ENCODE measurements at places on chromosomes 12 and 14.

DNA sequence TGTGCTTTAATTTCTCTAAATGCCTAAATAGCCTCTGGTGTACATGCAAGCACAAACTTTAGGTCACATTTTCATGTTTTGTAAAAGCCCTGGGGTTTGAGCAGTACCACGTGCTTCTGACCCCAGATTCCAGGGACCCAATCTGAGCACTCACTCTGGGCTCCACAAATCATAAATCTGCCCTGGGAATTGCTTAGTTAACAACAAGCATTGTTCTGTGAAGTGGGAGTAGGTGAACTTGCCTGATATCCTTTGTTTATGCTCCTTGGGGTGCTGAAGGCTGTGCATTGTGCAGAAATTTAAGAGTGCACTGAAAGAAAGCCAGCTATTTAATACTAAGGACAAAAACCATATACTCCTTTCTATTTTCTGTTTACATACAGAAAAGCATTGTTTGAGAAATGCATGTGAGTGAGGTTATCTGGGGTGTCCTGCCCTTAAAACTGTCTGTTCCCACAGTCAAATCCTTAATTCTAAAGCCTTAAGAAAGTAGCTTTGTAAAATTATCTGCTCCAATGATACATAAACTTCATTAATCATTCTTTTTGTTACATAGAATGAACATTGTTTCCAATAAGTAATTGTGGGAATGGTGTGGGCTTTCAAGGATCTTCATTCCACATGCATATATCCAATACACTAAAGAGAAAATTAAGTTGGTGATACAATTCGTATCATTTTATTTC lies 258.6 kb upstream of the NPAS3 start:
- DNase-seq = no peak

DNA sequence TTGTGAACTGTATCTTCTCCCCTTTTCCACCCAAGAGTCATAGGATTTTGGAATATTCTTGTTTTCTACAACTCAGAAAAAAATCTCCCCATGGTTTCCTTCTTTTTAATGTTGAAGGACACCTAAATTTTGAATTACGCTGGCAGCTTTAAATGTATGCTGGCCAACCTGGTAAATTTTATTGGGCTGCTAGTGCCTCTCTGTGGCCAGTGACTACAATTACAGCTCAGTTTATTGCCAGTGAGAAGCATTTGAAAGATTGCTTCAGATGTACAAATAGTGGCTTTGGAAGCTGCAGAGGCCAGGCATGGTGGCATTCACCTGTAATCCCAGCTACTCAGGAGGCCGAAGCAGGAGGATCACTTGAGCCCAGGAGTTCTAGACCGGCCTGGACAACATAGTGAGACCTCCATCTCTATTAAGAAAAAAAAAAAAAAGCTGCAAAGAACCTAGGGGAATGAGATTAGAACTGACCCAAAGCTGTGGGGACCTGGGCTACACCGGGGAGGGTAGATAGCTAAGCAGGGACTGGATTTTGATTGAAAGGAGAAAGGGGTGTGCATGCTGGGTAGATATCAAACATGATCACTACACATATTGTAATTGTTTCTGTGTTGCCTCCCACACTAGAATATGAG lies 7.6 kb upstream of the RAB21 start:
- peak; percentile 57 for DNase-seq

DNA sequence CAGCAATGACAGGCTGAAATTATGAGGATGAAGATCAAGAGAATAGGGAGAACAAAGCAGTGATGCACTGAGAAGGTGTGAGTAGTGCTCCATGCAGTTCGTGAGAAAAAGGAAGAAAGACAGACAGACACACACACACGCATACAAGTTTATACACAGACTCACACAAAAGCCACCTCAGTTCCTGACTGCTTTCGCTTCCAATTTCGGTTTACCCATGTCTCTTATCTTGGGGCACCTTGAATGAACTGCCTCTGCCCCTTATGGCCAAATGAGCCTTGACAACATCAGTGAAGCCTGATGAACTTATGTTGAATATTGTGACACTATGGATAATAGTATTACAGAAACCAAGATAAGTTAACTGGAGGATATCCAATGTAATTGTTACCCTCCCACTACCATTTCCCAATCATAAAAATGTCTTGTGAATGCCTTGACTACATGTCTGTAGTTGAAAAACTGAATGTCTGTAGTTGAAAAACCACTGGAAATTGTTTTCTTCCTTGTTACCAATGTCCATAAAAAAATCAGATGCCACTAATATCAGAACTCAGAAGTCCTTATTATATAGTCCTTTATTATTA lies 380.4 kb upstream of the DDHD1 start:
- no peak for DNase-seq

DNA sequence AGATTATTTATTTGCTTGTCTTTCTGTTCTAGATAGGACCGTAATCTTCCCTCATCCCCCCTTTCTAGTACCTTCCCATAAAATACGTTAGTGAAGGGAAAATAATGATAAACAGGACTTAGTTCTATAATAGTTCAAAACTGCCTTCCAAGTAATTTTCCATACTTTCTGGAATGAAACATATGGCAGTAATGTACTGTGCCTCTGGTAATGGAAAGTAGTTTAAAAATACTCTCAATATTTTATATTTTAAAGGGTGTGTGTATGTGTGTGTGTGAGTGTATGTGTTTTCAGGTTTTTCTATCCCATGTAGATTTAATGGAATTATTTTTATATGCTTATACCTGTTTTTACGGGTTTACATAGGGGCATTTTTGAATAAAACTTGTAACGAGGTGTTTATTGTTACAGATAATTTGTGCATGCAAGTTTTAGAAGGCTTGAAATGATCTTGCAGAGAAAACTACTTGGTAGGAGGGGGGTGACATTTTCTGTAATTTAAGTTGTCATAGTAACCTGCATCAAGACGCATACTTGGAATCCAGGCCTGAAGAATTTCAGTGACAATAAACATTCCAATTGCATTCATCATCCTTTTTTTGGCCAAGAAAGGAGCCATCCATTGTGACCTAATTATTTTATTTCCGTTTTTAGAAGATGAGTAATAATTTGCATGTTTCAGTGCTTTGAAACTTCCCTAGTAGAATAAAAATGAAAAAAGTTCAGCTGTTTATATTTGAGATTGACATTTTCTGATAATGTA lies 38.9 kb downstream of the RASSF8 start:
- DNase-seq = no peak

- peak; percentile 83 for DNase-seq
Observed at GRCh38 chr14:50064993-50065392, 51.4 kb downstream of the VCPKMT start.

DNA sequence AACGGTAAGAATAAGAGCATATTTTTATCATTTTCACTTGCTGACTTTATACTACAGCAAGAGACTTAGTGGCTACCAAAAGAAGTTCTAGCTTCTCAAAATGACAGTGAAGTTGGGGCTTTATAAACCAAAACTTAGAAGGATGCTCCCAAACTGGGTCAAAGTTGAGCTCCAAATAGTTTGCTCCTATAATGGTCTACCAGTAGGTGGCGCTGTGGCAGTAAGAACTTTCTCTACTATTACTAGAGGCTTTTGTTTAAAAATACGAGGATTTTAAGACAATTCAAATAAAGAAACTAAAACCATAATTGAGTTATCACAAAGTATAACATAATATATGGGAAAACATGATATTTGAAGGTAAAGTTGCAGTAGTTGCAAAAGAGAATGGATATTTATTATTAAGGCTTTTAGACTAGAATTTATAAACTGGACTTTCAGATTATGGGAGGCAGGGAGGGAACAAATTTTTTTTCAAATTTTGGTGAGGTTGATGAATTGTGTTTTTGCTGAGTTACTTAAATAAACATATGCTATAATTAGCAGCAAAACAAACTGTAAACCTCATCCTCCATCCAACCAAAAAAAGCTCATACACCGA lies 75.0 kb downstream of the TGFB3 start:
- peak; percentile 56 for DNase-seq

DNA sequence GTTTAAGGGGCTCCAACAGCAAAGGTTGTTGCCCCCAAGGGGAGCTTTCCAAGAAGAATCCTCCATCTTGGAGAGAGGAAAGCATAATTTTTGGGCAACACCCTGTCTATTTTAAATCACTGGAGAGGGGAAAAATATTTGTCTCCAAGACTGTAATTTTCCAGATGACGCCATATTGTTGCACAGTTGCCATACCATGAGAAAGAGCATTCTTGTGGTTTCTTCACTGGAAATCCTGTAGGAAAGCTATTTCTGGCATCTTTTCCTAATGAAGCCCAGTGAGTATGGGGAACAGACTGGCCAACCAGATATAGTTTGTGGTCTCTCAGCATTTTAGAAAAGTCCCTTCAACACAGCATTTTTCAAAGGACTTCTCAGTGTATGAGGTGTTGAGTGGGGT lies 88.1 kb upstream of the MANSC4 start:
- no peak for DNase-seq

GRCh38 chr14:101731187-101732080 lies 30.1 kb upstream of the PPP2R5C start:
- DNase-seq = peak; percentile 43

- no peak for DNase-seq
Observed at GRCh38 chr12:51994959-51995358, 11.8 kb upstream of the TAMALIN start.

DNA sequence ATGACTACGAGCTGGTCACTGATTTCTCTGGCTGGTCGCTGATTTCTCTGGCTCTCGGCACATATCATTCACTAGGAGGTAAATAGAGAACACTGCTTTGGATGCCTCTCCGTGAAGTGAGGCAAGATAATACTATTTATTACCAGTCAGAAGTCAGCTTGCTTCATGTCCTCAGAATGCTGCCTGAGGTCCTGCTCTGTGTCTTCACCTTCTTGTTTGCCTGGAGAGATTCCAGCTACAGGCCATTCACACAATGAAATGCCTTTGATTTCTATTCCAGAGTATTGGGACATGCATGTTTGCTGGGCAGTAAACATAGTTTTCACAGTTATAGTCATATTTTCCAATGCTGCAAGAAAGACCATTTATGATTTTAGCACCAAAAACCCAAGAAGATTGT lies 106.7 kb downstream of the AEBP2 start:
- DNase-seq = no peak

GRCh38 chr12:106048676-106049075 lies 90.1 kb downstream of the NUAK1 start:
- DNase-seq = no peak

DNA sequence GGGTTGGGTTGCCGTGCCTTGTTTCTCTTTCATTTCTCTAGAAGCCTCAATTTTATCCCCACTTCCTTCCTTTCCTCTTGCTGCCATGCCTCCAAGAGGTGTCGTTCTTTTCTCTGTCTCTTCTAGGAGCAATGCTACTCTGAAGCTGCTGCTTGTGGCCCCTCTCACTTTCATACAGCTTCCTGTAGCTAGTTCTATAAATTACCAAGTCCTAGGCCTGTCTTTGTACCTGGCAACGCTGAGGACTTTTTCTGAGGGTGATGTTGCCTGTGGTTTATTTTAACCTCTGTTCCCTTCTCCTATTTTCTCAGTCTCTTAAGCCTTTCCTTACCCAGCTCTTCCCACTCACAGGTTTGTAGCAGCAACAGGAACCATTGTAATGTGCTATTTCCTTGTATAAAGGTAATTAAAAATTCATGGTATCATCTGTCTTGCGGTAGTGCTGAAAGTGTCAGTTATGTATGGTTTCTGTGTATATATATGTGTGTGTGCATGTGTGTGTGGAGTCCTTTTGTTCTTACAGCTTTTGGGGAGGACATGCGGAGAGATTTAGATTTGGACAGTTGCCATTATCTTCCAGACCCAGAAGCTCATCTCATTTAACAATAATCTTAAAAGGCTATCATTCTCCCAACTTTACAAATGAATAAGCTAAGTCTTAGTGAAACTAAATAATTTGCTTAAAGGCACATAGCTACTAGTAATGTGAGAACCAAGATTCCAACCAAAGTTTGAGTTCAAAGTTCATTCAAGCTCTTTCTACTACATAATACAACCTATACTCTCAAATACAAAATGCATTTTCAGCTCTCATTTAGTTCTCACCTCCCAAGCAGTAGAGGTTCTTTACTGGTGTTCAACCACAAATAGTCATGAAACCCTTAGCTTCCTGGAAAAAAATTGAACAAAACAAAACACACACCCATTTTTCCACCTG lies 43.8 kb downstream of the DDHD1 start:
- peak; percentile 44 for DNase-seq

GRCh38 chr14:49766839-49767238 lies 1.1 kb upstream of the KLHDC2 start:
- no peak for DNase-seq

GRCh38 chr14:78253986-78254385 lies 83.8 kb downstream of the NRXN3 start:
- DNase-seq = no peak

DNA sequence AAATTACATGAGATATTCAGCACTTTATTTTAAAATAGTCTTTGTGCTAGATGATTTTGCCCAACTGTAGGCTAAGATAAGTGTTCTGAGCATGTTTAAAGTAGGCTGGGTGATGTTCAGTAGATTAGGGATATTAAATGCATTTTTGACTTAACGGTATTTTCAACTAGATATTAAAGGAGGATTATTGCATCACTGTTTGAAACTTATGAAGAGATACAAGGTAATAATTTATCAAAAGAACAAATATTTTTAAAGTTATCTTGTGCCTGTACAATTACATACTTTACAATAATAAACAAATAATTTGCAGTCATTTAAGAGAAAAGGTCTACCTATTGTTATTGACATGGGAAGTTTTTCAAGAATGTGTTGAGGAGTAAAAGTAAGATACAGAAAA lies 368.6 kb upstream of the DCN start:
- DNase-seq = no peak

- no peak for DNase-seq
Observed at GRCh38 chr12:47225356-47225755, 145.6 kb upstream of the AMIGO2 start.

- DNase-seq = no peak
Observed at GRCh38 chr14:94394581-94395207, 6.3 kb upstream of the SERPINA1 start.

- DNase-seq = no peak
Observed at GRCh38 chr14:100765991-100766390, 39.3 kb downstream of the DLK1 start.

DNA sequence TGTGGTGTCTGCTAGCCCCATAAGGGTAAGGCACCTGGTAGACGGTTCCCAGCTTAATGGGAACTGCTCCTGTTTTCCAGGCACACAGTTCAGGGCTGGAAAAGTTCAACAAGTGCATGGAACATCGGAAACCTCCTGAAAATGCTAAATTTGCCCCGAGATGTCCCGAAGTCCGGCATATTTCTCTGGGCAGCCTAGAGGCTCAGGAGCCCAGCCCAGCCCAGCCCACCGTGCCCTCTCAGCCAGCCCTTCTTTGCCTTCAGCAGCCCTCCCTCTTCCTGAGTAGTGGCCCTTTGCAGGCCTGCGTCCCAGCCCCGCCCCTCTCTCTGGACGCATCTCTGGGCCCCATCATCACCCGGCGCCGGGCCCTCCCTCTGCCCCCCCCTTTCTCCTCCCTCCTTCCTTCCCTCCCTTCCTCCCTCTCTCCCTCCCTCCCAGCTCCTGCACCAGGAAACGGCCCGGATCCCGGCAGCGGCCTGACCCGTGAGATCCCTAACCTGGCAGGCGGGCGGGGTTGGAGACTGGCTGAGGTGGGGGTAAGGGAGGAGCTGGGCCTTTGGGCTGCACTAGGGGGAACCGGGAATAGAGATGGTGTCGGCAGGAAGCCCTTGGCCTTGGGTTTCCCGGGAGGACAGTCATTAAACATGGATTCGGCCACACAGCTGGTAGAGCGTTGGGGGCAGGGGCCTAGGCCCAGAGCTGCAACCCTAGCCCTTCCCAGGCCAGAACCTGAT lies at the start of gene BCL2L2:
Gene BCL2L2 (plus strand): TSS at position 422 of the 734 bp plus-strand sequence. CDS start 935 bp downstream, outside the sequence.
- DNase-seq = no peak
